Right lung (tissue), 10 donors: ENCODE measurements at places on chromosomes 16 and 17. TPM values are rescaled to one million over a fixed set of nuclear protein-coding genes. Genes with fewer than 3 reads are reported as not detected.

The PNMT gene
- polyA plus RNA-seq, result 1.6 TPM

The JMJD6 gene
- 28.0 TPM for polyA plus RNA-seq

The TSNAXIP1 gene
- 6.9 TPM for polyA plus RNA-seq

The MYH2 gene
- polyA plus RNA-seq, result 1.7 TPM

The CDH11 gene
- polyA plus RNA-seq, result 251 TPM

The KRT33A gene
- not detected for polyA plus RNA-seq

The KRTAP4-3 gene
- polyA plus RNA-seq, result not detected

The GRAP gene
- polyA plus RNA-seq, result 12.0 TPM

The SPIRE2 gene
- 11.4 TPM for polyA plus RNA-seq

The GPRC5C gene
- polyA plus RNA-seq, result 61.0 TPM

The CDYL2 gene
- 5.5 TPM for polyA plus RNA-seq

The TSPAN10 gene
- polyA plus RNA-seq, result 7.5 TPM

The SCNN1B gene
- 2.3 TPM for polyA plus RNA-seq

The KRT40 gene
- polyA plus RNA-seq, result not detected

The CRYBA1 gene
- polyA plus RNA-seq, result not detected

The SNAI3 gene
- polyA plus RNA-seq, result 2.4 TPM

The HOXB4 gene
- 12.9 TPM for polyA plus RNA-seq

The SEPTIN12 gene
- not detected for polyA plus RNA-seq

The CETP gene
- 12.6 TPM for polyA plus RNA-seq

The ODAD4 gene
- polyA plus RNA-seq, result 5.7 TPM

The NPIPA8 gene
- 1.3 TPM for polyA plus RNA-seq

The ZNF287 gene
- 9.3 TPM for polyA plus RNA-seq

The KRT16 gene
- not detected for polyA plus RNA-seq

The SRL gene
- 5.0 TPM for polyA plus RNA-seq

The STX1B gene
- polyA plus RNA-seq, result 0.37 TPM

The CDRT15 gene
- 1.3 TPM for polyA plus RNA-seq

The SOX15 gene
- polyA plus RNA-seq, result 1.4 TPM

The MMP25 gene
- 1.4 TPM for polyA plus RNA-seq

The MT4 gene
- not detected for polyA plus RNA-seq

The NPIPA3 gene
- 13.2 TPM for polyA plus RNA-seq

The KRT222 gene
- polyA plus RNA-seq, result 0.36 TPM

The KRTAP2-3 gene
- polyA plus RNA-seq, result not detected

The CTRL gene
- 3.8 TPM for polyA plus RNA-seq

The CLDN9 gene
- polyA plus RNA-seq, result 6.3 TPM

The CEP295NL gene
- polyA plus RNA-seq, result 0.18 TPM

The ADAD2 gene
- polyA plus RNA-seq, result 0.54 TPM

The FOXL1 gene
- polyA plus RNA-seq, result 5.2 TPM

The RAP1GAP2 gene
- 8.7 TPM for polyA plus RNA-seq

The HS3ST3A1 gene
- 3.7 TPM for polyA plus RNA-seq

The CMIP gene
- 30.5 TPM for polyA plus RNA-seq

The TRIM37 gene
- polyA plus RNA-seq, result 19.8 TPM

The COG7 gene
- polyA plus RNA-seq, result 25.6 TPM

The CD300H gene
- polyA plus RNA-seq, result 0.48 TPM

The ORC6 gene
- 33.0 TPM for polyA plus RNA-seq

The SSTR5 gene
- polyA plus RNA-seq, result not detected

The C17orf113 gene
- polyA plus RNA-seq, result 5.0 TPM

The TNS4 gene
- 0.12 TPM for polyA plus RNA-seq

The ETV4 gene
- polyA plus RNA-seq, result 17.3 TPM

The TP53TG3C gene
- not detected for polyA plus RNA-seq
